CD4-positive, alpha-beta T cell treated with Interferon alpha-2 for 1 hour (primary cell): ENCODE measurements at places on chromosomes 5 and 9.

DNA sequence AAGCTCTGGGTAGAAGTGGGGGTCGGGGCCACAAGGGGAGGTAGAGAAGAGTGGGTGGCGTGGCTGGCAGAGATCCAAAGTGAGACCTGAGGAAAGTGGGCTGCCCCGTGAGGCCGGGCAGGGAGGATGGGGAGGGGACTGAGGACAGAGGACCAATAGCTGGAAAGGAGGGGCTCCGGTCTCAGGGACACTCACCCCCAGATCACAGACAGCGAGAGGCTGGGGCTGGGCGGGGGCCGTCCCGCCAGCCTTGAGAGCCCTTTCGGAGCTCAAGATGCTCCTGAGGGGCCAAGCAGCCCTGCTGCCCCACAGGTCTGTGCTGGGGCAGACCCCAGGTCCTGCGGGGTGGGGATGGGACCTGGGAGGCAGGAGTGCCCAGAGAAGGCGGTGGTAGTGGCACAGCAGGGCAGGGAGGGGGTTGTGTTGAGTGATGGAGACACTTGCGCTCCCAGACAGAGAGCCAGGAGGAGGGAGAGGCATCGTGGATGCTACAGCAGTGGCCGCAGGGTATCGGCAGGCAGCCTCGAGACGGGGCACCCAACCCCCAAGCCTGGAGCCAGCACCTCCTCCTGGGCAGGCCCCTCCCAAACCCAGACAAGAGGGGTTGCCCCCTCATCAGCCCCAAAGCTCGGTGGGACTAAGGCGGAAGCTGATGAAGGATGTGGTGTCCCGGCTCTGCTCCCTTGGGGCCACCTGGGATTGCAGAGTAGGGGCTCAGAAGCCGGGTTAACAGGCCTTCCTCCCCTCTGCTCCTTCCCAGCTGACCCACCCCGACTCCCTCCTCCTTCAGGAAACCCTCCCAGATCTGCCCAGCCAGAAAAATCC is 3.4 kb downstream of the SARDH start:
- no peak for DNase-seq

GRCh38 chr5:97062046-97062445 is 80.4 kb downstream of the LIX1 start:
- no peak for DNase-seq

GRCh38 chr5:55917402-55918086 is 66.4 kb downstream of the IL31RA start:
- DNase-seq, result no peak

- no peak for DNase-seq
Observed at GRCh38 chr5:79611046-79611829, 1.0 kb upstream of the TENT2 start.

DNA sequence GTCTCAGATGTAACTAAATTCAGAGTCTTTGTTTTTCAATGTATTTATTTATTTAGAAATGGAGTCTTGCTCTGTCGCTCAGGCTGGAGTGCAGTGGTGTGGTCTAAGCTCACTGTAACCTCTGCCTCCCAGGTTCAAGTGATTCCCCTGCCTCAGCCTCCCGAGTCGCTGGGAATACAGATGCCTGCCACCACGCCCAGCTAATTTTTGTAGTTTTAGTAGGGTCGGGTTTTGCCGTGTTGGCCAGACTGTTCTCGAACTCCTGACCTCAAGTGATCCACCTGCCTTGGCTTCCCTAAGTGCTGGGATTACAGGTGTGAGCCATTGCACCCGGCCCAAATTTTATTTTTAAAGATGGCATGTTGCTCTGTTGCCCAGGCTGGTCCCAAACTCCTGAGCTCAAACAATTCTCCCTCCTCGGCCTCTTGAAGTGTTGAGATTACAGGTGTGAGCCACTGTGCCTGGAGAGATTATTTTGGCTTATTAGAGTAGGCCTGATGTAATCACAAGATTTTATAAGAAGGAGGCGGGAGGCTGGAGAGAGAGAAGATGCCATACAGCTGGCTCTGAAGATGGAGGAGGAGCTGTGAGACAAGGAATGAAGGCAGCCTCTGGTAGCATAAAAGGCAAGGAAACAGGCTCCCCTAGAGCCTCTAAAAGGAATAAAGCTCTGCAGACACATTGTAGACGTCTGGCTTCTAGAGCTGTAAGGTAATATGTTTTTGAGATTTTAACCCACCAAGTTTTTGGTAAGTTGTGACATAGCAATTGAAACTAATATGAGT is 12.9 kb upstream of the KLF9 start:
- DNase-seq, result no peak

GRCh38 chr9:20478786-20479185 is 143.5 kb downstream of the MLLT3 start:
- no peak for DNase-seq

GRCh38 chr5:5423586-5423985 is 1.1 kb downstream of the ICE1 start:
- no peak for DNase-seq

DNA sequence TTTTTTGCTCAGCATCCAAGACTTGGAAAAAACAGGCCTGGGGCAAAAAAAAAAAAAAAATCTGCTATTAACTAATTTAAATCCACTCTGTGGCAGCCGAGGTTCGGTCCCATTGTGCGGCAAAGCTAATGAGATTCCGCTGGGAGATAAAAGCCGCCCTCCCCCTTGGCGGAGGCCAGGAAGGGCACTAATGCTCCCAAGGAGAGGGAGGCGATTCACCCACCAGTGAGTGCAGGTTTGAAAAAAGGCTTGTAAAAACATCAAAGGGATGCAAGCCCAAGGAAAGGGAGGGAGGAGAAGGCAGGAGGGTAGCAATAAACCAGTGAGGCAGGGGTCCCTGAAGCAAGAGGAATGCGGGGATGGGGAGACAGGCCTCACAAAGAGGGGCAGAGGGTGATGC is 129.5 kb upstream of the RAPGEF1 start:
- DNase-seq, result no peak

DNA sequence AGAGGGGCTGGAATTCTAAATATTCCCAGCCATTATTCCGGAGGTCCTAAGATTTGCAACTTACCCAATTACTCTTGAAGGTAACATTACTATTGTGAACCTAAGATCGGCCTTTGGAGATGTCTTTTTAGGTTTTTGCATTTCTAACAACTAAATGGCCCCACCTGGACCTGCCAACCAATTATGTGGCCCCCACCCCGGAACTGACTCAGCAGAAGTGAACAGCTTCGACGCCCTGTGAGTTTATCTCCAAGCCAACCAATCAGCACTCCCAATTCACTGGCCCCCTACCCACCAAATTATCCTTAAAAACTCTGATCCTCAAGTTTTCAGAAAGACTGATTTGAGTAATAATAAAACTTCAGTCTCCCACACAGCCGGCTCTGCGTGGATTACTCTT is 62.9 kb downstream of the NEURL1B start:
- DNase-seq, result no peak

DNA sequence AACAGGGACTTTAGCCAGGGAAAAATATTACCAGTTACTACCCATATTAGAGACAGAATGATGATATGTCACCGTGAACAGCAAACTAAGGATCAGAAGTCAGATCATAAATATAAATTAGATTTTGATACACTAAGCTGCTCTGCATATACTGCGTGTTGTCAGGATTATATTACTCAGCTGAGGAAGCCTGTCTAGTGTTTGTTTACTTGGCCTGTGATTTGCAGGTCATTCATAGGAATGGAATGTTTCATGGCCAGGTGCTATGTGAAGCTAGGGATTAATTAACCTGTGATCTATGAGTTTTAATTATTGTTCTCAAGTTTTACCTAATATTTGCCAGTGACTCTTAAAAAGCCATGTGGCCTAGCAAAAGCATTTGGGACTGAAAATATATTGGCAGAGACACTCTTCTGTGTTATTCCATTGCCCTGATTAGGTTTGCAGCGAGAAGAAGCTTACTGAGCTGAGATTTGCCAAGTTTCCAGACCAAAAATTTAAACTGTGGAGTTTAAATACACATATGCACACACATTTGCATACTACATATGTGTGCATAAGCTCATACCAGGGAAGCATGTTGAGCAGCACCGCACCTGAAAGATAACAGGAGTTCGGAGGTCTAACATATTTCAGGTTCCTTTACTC is 496.3 kb upstream of the GRIA1 start:
- no peak for DNase-seq

- no peak for DNase-seq
Observed at GRCh38 chr9:3857673-3858072, 331.9 kb upstream of the RFX3 start.

- DNase-seq, result no peak
Observed at GRCh38 chr9:16267281-16268066, 603.0 kb downstream of the BNC2 start.

GRCh38 chr5:33166522-33166921 is 274.2 kb upstream of the TARS1 start:
- no peak for DNase-seq

- no peak for DNase-seq
Observed at GRCh38 chr5:78701795-78702410, 53.3 kb upstream of the LHFPL2 start.
